NCI-H187 (cell line): ENCODE measurements at places on chromosomes 12 and 14.

- DNase-seq, result no peak
Measured at GRCh38 chr12:12736759-12737676, 19.9 kb downstream of the CDKN1B start.

DNA sequence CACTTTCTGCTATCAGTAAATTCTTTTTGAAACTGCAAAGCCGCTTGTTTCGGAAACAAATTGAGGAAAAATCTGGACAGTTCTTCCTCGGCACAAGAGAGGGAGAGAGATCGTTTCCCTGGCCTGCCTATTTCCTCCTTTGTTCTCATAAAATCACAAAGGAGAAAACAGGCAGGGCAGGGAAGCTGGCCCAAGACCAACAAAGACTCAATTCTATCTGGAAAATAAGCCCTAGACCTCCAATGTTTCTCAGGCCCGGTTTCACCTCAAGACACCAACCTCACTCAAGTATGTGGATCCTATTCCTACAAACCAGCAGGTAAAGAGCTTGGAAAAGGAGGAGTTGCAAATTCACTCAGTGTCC, 19.5 kb downstream of the DICER1 start:
- DNase-seq, result no peak

DNA sequence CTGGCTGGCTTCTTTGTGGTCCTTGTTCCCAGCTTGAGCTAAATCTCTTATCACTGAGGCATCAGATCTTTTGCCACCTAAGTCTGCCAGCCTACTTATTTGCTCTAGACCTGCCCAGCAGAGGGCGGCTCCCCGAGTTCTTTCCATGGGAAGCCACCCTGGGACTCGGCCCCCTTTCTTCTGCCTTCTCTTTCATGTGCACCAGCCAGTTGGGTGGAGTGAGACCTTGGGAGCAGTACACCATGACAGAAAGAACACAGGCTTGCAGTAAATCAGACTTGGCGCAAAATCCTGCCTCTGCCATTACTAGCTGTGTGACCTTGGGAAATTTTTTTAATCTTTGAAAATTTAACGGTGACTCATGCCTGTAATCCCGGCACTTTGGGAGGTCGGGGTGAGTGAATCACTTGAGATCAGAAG, 7.4 kb downstream of the SMAGP start:
- no peak for DNase-seq

DNA sequence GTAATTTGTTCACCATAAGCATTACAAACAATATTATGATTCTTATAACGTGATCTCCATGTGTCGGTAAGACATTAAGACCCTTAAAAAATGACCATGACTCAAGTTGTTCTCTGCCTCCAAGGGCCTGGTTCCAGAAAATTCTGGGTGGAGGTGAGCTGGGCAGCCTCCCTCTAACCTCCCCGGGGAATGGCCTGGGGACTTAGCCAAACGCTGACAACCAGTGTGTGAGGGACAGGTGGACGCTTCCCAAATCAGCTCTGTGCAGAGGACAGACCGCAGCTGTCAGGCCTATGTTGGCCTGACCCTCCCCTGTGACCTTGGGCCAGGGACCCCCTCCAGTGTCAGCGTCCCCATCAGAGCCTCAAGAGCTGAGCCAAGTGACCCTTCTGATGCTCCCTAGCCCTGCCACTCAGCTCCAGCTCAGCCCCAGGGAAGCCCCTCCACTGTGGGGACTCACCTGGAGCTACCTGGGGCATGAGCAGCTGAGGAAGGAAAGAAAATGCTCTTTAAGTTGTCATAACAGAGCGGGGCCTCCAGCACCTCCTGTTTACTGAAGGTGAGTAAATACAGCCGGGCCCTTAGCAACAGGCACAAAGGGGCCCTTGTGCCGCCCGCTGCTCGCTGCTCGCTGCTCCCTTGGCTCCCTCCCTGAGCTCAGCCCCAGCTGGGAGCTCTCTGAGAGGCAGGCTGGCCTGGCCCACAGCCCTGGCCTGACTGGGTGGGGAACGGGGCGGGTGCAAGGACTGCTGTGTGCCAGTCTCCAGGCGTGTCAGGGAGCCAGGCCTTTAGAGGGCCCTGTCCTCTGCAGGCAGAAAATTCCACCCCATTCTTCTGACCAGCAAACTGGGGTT, 116.6 kb downstream of the CALM1 start:
- DNase-seq, result peak; percentile 83

DNA sequence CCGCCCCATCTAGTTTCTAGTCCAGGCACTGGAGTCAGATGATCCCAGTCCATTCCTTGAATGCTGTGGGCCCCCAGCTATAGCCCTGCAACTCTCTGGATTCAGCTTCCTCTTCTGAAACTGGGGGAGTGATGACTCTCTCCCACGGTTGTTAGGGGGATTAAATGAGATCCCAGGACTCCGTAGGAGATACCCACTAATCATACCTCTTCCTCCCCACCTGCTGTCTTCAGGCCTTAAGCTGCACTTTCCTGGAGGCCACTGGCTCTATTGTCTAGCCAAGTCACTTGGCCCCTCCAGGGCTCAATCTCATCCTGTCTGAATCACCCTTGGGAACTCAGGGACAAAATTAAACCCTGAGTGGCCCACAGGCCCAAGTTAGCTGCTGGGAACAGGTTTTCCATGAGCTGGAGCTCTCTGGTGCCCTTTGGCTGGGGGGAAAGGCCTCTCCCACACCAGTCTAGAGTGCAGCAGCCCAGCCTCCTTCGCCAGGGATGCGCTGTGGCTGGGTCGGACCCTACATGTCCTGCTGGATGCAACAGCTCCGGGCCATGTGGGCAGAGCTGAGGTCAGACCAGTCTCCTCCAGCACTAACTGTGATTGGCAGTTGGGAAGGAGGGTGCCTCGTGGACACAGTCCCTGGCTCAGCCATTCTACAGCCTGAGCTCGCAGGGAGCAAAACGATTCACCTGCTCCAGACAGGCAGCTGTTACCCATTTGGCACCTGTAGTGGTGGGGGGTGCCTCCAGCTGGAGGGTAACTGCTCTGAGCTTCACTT, 6.0 kb upstream of the ASB2 start:
- DNase-seq, result no peak

DNA sequence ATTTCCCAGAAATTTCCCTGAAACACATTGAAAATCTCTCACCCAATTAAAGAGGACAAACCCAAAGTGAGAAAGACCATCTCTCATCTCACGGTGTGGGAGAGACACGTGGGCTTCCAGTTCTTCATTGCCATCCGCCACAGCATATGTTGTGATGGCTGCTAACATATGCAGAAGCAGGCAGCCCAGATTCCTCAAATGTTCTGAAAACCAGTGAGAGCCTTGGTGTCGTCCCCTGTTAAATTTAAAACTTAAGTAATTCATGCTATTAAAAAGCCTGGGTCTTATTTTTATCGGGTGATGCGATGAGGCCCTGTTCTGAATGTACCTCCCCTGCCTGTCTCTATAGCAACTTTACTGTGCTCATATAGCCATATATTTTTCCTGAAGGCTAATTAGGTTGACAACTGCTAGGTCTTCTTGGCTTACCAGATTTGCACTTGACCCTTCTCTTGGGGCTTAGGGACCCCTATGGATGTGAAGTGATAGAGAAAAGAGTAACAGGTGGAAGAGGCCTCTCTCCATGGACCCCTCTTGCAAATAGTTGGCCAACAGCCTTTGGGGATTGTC, 2.8 kb upstream of the FGF6 start:
- no peak for DNase-seq

DNA sequence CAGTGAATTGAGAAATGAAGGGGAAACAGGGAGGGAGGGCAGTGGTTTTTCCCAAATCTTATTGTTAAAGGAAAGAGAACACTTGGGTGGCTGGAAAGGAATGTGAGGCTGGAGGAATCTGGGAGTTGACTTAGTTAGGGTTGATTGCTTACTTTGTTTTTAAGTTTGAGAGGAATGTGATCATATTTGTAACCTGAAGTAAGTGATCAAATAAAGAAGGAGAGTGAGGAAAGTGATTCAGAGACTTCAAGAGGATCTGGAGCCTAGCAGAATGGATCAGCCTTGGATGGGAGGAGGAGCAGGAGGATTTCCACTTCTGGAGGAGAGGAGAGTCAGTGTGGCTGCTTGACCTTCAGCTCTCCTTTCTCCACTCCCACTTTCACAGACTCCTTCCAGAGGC, 6.0 kb upstream of the LRP6 start:
- DNase-seq, result no peak

GRCh38 chr12:93950311-93950710, 198.1 kb upstream of the PLXNC1 start:
- no peak for DNase-seq

GRCh38 chr12:12072064-12072760, 1.5 kb downstream of the BCL2L14 start:
- DNase-seq, result no peak

DNA sequence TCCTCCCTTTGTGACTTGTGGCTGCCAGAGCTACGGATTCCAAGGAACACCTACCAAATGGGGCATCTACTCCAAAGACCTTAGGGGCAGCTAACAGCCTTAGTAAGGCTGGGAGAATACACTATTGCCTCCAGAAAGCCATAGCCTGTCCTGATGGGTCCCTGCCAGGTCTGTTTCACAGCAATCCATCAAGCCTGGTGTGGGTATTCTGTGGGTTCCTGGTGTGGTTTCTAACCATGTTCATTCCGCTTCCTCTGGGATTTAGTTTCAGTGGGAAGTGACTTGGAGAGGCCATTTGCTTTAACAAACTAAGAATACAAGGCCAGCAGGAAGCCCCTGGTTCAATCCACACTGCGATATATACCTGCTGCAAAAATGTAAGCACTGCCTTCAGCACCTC, 220.5 kb downstream of the FOXN3 start:
- no peak for DNase-seq

GRCh38 chr14:33776871-33777270, 174.0 kb downstream of the EGLN3 start:
- DNase-seq, result no peak

DNA sequence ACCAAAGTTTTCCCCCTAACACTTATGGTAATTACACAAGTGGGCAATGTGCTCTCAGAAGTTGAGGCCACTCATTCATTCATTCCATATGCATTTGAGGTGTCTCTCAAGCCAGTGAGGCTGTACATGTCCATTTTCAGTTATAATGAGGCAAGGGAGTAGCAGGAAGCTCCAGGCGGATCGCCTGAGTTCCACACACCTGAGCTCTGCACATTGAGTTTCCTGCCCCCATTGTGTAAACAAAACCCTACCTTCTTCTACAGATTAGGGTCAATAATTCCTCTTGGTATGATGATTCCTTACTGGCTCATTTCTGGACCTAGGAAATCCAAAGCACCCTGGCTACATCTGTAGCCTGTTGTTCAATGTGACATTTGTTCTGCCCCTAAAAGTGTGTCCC, 555.3 kb downstream of the MED13L start:
- no peak for DNase-seq

- DNase-seq, result no peak
Measured at GRCh38 chr12:14766649-14767215, 36.5 kb downstream of the WBP11 start.

DNA sequence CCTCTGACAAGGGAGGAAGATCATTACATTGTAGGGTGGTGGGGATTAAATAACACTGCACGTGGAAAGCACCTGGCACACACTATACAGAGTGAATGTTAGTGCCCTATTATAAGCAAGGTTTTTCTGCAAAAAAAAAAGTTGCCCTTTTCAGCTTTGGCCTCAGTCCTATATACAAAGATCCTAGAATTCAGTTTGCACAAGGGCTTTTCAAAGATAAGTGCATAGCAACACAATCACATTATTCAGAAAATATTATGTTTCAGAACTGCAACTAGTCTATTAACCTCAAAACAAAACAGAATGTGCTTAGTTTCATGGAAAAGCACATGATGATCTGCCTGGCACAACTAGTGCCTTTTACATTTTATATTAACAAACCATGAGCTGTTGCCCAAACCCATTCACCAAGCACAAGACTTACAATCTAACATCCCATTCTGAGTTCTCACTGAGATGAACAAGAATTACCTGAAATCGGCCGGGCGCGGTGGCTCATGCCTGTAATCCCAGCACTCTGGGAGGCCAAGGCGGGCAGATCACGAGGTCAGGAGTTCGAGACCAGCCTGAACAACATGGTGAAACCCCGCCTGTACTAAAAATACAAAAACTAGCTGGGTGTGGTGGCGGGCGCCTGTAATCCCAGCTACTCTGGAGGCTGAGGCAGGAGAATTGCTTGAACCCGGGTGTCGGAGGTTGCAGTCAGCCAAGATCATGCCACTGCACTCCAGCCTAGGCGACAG, 1.8 kb downstream of the TM7SF3 start:
- DNase-seq, result no peak

GRCh38 chr12:69211160-69211559, 28.2 kb upstream of the CPSF6 start:
- DNase-seq, result no peak

- no peak for DNase-seq
Measured at GRCh38 chr12:68967046-68967445, 34.1 kb upstream of the CPM start.

DNA sequence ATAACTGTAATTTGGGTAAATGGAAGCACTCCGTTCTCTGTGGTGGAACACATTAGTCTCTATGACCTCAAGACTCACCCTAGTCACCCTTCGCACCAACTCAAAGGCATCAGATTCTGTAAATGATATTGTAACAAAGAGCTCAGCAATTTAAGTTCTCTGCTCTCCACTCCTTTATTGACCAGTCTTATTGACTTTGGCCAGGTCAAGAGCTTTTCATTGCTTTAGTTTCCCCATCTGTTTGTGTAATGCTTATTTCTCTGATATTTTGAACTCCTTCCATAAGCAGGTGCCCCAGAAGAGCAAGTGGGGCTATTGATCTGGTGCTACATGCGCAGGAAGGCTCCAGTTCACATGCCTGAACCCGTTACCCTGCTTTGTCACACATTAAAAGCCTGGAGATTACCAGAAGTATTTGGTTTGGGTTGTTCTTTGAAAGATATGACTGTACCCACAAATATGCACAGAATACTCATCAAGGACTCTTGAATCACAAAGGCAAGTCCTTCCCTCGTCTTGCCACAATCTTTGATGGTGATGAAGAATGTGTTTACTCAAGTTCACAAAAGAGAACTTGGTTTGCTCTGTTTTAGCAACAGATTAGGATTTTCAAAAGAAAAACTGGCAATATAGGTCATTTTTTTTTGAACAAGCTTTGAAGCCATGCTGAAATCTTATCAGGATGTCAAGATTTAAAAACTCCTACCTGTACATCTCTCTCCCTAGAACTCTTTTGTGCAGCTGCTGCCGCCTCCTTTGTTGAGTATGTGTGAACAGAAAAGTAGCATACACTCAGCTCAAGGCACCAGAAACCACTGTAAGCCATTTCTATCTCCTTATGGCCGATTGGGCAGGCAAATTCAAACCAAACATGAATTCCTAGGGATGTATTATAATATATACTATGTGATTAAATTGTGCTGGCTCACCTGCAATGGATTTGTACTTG, 193.9 kb downstream of the BCAT1 start:
- DNase-seq, result no peak

DNA sequence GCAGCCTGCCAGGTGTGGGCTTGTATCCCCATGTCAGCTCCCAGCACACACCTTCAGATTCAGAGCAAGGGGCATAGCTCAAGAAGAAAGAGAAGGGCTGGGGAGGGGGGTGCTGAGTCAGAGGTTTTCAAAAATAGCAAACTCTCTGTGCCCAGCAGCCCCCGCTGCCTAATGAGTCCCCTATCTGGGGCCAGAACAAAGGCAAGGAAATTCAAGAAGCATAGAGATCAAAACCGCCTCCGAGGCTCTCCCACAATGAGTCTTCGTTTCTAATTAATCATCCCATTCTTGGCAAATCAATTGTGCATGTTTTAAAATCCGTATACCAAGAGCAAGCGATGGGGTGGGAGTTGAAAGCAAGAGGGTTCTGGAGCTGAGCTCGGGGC, 19.5 kb upstream of the CMKLR1 start:
- DNase-seq, result no peak
